ENCODE measurements at places on chromosomes 7 and 10.

DNA sequence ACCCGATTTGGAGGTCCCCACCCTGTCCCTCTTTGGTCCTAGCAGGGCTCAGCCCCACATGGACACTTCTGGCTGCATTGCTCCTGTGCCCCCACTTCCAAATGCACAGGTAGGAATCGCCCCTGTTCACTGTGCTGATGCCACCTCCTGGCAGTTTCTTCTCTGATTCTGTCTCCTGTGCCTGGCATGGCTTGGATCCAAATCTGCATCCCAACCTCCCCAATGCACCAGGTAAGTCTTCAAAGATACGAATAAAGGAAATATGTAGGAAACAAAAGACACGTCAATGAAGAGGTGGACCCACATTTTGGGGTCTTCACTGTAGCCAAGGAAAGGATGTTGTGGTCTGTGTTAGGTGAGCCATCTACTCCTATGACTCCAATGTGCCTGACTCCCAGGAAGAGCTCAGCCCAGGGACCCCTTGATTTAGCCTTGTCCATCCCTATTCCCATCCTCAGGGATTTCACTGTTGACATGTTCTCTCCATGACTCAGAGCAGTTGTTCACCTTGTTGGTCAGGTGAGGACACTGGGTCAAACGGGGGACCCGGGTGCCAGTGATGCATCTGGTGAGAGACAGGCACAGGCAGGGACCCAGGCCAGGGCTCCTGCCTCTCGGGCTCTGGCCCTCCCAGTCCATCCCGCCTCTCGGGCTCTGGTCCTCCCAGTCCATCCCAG lies 341.8 kb downstream of the CXCL12 start:
- no peak for DNase-seq

- DNase-seq: no peak
Measured at GRCh38 chr7:131653418-131654248, 97.2 kb upstream of the PODXL start.

- DNase-seq: no peak
Measured at GRCh38 chr10:34780818-34781380, 34.2 kb downstream of the PARD3 start.

- DNase-seq: no peak
Measured at GRCh38 chr10:79409726-79410085, 35.7 kb downstream of the ZCCHC24 start.

- no peak for DNase-seq
Measured at GRCh38 chr10:6065835-6066234, 3.7 kb upstream of the IL2RA start.

DNA sequence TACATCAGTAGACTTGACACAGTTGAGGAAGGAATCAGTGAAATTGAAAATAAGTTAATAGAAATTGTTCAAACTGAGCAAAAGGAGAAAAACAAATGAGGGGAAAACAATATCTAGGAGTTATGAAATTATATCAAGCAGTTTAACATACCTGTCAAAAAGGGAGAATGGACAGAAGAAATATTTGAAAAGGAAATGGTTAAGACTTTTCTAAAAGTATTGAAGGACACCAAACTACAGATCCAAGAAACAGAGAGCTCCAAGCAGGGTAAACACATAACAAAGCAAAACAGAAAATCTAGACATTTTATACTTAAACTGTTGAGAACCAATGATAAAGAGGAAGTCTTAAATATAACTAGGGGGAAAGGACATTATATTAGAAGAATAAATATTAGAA lies 8.6 kb upstream of the GIMAP5 start:
- DNase-seq: no peak

GRCh38 chr7:151599401-151600227 lies 79.9 kb upstream of the RHEB start:
- DNase-seq: no peak

GRCh38 chr10:76117949-76118348 lies 686.5 kb downstream of the LRMDA start:
- DNase-seq: no peak

DNA sequence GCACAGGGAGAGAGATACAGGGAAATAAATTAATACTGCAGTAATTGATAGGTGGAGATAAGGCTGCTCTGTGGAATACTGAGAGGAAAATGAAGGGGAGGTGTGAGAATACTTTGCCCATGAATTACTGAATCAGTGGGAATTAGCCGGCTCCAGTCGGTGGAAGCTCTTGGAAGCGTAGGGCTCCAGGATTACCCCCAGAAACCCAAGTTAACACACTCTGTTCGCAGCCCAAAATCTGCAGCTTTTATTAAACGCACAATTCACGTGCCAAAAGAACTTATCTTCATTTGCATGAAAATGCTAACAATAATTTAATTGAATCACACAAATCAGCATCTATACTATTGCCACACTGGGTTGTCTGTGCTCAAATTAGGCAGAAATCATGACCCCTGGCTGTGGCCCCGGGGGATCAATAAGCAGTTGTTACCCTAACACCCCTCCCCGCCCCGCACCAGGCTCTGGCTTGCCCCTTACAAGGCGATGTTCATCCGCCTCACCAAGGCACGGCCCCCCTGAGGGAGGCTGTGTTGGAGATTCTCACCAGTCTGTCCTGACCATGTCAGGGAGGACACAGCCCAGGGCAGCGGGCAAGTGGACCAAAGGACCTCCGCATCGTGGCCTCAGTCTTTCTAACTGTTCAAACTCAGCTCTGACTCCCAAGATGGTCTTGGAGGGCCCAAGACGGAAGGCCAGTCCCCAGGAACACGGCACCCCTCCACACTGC lies 48.4 kb upstream of the MGMT start:
- DNase-seq: no peak

- DNase-seq: no peak
Measured at GRCh38 chr7:2968176-2968575, 75.5 kb downstream of the CARD11 start.

- no peak for DNase-seq
Measured at GRCh38 chr7:25672496-25672895, 444.2 kb upstream of the NPVF start.

GRCh38 chr10:74502963-74503608 lies 323.3 kb upstream of the KAT6B start:
- no peak for DNase-seq

- no peak for DNase-seq
Measured at GRCh38 chr10:119706521-119707278, 19.1 kb upstream of the INPP5F start.

- no peak for DNase-seq
Measured at GRCh38 chr7:76074306-76074971, 26.5 kb downstream of the MDH2 start.

DNA sequence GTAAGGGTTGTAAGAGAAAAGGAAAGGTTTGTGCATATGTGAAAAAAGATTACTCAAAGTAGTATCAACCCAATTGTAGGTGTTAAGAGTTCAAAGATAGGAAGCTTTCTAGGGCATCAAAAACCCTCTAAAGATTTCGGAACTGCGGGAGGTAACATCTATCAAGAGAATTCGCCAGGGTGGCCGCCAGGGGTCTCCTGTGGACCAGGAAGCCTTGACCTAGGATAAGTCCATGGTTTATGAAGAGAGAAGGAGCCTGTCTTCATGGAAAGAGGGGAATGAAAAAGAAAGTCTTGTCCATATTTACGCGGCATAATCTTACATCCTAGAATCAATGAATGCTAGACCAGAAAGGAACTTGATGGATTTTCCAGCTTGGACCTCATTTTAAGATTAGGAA lies 140.7 kb upstream of the CALCR start:
- no peak for DNase-seq

DNA sequence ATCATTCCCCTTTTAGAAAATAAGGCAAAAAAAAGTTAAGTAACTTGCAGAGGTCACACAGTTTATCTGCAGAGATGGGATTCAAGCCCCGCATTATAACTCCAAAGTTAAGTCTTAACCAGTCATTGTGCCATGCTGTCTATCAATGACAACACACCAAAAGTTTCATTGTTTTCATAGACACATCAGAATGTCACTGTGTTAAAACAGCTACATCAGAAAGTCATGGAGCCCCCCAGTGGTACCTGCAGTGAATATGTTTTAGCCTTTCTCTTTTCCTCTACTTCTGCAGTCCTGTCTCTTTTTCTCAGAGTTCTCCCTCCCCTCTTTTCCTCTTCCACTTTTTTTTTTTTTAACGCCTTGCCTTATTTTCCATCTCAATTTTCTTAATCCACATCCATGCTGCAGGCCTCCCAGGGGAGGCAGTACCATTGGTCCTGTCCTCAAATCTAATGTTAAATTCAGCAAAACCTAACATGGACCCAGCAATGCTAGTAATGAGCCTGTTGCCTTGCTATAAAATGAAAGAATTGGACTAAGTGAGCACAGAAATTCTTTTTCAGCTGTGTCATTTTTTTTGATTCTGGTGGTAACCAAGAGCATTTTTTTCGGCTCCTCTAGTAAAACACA lies 3.8 kb upstream of the NRCAM start:
- DNase-seq: no peak

- no peak for DNase-seq
Measured at GRCh38 chr7:156324201-156324600, 316.4 kb upstream of the RNF32 start.

DNA sequence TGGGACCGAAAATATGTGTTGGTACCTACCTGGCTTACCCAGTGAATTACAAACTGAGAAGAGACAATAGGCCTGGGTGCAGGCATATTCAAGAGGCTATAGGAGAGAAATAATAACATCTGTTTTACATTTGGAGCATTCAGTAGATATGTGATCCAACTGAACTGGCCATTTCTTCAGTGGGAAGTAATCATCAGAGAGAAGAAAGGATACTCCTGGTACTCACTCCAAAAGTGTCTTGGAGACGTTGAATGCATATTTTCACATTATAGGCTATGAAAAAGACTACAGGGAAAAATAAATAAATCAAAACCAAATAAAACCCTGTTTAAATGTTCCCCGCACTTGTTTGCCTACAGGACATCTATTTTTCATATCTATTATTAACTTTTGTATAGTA lies 1680.3 kb downstream of the REEP3 start:
- DNase-seq: no peak

- DNase-seq: no peak
Measured at GRCh38 chr7:87627634-87627994, 584 bp upstream of the RUNDC3B start.

DNA sequence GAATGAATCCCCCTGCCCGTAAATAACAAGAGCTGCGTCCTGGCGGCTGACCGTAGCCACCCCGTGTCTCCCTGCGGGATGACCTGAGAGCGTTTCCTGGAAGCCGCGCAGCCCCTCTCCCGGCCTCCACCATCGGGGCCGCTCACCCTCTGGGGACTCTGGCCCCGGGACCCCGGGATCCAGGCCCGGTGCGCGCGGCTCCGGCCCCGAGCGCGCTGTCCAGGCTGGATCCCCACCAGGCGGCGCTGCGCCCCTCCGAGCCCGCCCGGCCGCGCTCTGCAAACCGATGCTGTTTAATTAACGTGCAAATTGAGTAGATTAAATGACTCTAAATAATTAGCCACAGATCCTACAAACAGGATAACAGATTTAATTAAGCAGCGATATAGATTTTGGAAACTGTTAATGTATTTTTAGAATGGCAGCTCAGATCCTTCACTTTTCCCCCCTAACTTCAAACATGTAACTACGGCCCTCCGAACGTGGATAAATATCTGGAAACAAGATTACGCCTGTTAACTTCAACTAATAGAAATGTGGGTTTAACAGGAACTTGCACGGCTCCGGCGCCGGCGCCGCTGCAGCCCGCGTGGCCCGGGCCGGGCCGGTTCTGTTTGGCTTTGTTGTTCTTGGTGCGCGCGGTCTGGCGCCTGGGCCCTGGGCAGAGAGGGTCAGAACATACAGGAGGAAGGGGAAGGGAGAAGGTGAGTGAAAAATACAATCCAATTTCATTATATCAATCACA lies 7.1 kb upstream of the UNCX start:
- no peak for DNase-seq

GRCh38 chr10:123720536-123720935 lies 54.4 kb downstream of the GPR26 start:
- no peak for DNase-seq

GRCh38 chr7:135718794-135719437 lies 9.1 kb downstream of the SLC13A4 start:
- DNase-seq: no peak

DNA sequence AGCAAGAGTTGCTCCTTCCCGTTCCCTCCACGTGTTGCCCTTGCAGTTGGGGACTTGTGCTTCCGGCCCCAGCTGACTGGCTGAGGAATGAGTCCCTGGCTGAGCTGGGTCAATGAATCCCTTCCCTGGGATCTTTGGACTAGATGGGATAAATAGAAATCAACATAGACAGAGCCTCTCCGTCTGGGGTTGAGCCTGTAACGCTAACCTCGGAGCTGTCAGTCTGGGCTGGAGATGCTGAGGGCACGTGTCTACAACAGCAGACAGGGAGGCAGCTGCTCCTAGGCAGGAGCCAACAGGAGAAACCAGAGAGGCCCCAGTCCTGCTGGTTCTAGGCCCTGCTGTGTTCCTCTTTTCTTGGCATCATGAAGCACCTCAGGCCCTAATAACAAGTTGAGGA lies 42.3 kb upstream of the HSPA12A start:
- DNase-seq: no peak

DNA sequence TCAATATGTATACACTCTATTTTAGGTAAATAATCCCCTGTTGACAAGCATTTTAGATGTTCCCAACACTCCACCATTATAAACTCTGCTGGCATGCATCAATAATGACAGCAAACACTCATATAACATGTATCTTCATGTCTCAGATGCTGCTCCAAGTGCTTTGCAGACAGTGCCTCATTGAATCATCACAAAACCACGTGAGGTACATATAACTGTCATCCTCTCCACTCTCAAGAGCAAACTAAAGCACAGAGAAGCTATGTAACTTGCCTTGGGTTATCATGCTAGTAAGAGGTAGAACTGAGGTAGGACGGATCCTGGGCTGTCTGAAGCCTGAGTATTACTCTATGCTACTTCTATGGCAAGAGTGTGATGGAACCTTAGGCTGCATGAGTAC lies 72.5 kb upstream of the GSDME start:
- no peak for DNase-seq

DNA sequence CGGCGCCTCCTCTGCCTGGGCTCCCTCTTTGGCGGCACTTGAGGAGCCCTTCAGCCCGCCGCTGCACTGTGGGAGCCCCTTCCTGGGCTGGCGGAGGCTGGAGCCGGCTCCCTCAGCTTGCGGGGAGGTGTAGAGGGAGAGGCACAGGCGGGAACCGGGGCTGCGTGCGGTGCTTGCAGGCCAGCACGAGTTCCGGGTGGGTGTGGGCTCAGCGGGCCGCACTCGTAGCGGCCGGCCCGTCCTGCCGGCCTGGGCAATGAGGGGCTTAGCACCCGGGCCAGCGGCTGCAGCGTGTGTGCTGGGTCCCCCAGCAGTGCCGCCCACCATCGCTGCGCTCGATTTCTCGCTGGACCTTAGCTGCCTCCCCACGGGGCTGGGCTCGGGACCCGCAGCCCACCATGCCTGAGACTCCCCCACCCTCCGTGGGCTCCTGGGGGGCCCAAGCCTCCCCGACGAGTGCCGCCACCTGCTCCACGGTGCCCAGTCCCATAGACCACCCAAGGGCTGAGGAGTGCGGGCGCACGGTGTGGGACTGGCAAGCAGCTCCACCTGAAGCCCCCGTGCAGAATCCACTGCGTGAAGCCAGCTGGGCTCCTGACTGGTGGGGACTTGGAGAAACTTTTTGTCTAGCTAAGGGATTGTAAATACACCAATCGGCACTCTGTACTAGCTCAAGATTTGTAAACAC lies 73.8 kb upstream of the KMT2E start:
- DNase-seq: no peak
